Activated CD4-positive, alpha-beta T cell treated with anti-CD3 and anti-CD28 coated beads, Interleukin-2, amount 10 ng/mL, durations not matched to agents 7 days and 5 days (primary cell): ENCODE measurements at places on chromosomes 6 and 20.

DNA sequence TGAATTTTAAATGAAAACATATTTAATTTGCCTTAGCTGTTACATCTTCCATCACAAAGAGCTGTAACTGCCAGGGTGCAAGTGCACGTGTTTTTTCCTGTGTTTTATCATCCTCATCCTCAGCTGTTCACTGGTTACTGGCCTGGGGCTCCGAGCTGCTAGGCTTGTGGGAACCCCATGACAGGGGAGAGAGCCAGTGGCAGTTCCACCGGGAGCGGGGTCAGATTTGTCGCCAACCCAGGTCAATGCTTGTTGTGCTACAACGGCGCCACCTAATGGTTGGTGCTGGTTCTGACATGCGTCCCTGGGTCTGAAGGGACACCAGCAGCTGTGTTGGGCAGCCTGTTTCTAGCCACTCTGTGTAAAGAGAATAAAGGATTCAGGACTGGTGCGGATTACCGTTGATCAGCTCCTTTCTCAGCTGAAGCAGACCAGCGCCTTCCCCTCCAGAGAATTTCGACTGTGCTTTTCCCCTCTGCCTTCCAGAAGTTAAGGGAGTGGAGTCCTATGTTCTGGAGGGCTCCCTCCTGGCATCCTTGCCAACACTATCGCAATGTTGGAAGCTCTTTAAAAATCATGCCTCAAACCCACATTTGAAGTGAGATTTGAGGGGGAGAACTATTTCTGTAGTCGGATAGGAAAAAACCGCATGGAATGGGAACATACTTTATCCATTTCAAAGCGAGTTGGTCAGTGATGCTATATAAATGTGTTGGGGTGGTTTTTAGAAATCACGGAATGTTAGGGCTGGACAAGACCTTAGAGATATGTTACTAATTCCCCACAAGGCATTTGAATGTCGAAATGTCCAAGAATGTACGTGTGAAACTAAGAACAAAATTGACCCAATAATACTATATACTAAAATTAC, 32.1 kb downstream of the SUMO4 start:
- DNase-seq = peak; percentile 92

DNA sequence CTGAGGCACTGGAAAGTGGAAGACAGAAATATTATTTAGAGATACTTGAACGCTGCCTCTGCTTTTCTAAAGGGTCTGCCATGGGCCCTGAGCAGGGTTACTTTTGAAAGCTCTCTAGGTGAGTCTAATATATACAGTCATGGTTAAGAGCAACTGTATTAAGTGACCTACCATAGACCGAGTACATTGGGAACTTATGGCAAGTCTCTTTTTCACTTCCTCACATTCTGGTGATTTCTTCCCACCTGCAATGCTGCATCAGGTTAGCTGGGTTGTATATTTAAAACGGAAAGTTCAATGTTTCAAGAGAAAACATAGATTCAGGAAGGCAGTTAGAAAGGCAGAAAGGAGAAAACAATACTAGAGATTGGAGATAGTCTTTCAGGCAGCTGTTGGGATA, 154.7 kb downstream of the PHF3 start:
- no peak for DNase-seq

- DNase-seq = no peak
These were observed 87.6 kb upstream of the MYLIP start for GRCh38 chr6:16041327-16041726.

DNA sequence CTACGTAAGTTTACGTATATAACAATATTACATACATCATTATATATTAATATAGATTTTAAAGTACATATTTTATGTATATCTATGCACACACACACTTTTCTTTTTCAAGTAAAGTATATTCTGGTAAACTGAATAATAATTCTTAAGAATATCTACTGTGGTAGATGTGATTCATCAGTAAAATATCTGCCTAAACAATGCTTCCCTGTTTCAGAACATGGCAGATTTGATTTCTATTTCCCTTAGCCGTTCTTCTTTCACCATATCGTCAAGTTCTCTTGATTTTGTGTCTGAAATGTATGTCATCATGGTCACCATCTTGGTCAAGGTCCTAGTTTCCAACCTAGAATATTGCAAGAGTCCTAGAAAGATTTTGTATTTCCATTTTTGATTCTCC, 195.6 kb downstream of the HDGFL1 start:
- no peak for DNase-seq

DNA sequence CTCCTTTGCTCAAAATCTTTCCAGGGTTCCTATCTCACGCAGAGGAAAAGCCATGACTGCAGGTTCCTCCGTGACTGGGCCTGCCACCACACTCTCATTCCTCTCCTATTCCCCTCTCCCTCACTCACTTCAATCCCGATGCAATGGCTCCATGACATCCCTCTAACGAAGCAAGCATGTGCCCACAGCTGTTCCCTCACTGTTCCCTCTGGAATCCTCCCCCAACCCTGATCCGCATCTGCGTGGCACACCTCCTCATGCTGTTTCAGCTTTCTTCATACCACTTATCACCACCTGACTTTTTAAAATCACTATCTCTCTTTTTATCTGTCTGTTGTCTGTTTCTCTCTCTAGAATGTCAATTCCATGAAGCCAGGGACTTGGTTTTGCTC, 25.5 kb downstream of the ANGPT4 start:
- no peak for DNase-seq

DNA sequence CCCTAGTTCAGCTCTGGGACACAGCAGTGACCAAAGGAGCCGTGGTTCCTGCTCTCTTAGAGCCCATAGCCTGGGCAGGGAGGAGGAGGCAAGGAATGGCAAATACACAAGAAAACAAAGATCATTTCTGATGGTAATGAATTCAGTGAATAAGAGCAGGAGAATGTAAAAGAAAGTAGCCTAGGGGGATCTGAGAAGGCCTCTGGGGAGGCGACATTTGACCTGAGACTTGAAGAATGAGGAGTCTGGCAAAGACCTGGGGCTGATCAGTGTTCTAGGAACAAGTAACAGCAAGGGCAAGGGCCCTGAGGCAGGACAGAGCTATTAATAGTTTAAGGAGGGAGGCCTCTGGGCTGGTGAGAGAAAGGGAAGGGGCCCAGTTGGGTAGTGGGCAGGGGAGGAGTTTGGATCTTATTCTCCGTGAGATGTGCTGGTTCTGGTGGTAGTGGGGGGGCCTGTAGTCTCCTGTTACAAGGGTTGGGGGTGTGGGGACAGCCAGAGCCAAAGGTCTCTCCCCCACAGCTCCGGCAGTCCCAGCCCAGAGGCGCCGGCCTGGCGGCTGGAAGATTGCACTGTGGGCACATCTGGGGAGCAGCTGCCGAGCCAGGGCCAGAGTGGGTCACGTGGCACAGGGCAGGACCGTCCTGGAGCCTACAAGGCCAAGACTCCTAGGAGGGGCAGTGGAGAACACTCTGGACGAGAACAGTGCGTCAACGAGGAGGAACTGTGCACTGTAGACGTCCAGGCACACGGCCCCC, 9.3 kb upstream of the ID1 start:
- DNase-seq = no peak
